ENCODE measurements at places on chromosomes 7 and 10. TPM values are rescaled to one million over a fixed set of nuclear protein-coding genes. Genes with fewer than 3 reads are reported as not detected.
A peak's percentile ranks its signal among the peaks of the same experiment; 100 is the strongest.

GRCh38 chr7:122626785-122627184 is 72.1 kb downstream of the RNF133 start:
- no peaks in the 10 kb centered on the region for H3K36me3 ChIP-seq
- H3K27ac ChIP-seq: no peak overlapping the region
- H3K27me3 ChIP-seq: no peaks in the 10 kb centered on the region
- H3K4me3 ChIP-seq: no peak overlapping the region
- no peaks in the 10 kb centered on the region for H3K4me1 ChIP-seq
- no peak for DNase-seq

DNA sequence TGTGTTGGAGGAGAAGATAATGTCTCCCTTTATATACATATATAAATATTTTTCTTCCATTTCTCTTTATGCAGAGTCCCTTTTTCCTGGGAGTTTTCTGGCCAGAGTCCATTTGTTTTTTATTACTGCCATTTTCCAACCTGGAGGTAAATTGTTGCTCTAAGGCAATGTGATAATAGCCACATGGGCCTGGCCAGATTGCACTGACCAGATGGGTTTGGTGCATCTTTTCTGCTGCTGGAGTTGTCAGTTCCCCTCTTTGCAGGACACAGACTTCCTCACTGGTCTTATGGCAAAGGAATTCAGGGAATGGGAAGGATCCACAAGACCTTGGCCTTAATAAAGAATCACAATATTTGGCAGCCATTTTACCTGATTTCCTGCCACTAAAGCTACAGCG is 254.9 kb downstream of the SORCS3 start:
- no peak overlapping the region for H3K4me3 ChIP-seq
- no peaks in the 10 kb centered on the region for H3K4me1 ChIP-seq
- no peak overlapping the region for H3K27ac ChIP-seq
- no peaks in the 10 kb centered on the region for H3K36me3 ChIP-seq
- H3K27me3 ChIP-seq: no peaks in the 10 kb centered on the region

GRCh38 chr10:16674147-16674703 is 143.0 kb downstream of the RSU1 start:
- H3K4me3 ChIP-seq: no peak overlapping the region
- H3K4me1 ChIP-seq: no peaks in the 10 kb centered on the region
- peaks cover 9% of the 10 kb centered on the region for H3K36me3 ChIP-seq
- H3K27me3 ChIP-seq: no peaks in the 10 kb centered on the region

DNA sequence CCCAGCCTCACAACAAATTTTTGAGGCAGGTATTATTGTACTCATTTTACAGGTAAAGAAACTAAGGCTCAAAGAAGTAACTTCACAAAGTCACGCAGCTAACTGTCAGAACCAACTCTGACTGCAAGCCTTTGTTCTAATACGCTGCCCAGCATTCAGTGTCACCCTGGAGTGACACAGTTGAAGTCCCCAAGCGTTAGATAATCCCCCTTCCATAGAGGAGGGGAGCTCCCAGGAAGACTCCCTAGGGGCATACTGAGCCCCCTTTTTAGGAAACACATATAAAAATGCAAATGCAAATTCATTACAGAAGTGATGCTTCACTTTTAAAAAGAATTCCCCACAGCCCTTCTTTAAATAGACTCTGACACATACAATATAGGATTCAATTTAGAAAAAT is 101.0 kb upstream of the MACROH2A2 start:
- H3K27ac ChIP-seq: no peak overlapping the region
- no peak overlapping the region for H3K4me3 ChIP-seq

GRCh38 chr7:26191233-26191973 is 9.1 kb downstream of the HNRNPA2B1 start:
- DNase-seq: no peak
- H3K4me3 ChIP-seq: no peak overlapping the region
- peaks cover 42% of the 10 kb centered on the region for H3K4me1 ChIP-seq
- H3K27me3 ChIP-seq: no peaks in the 10 kb centered on the region
- no peak overlapping the region for H3K27ac ChIP-seq

- H3K4me3 ChIP-seq: no peak overlapping the region
- H3K27me3 ChIP-seq: no peaks in the 10 kb centered on the region
- H3K36me3 ChIP-seq: peaks cover 73% of the 10 kb centered on the region
- DNase-seq: no peak
- peak overlapping the region; percentile 86 for H3K27ac ChIP-seq
- H3K4me1 ChIP-seq: peaks cover 92% of the 10 kb centered on the region
Measured at GRCh38 chr7:50353201-50353600, 48.7 kb downstream of the IKZF1 start.

- no peak for DNase-seq
- no peaks in the 10 kb centered on the region for H3K36me3 ChIP-seq
- H3K4me3 ChIP-seq: no peak overlapping the region
- H3K27ac ChIP-seq: no peak overlapping the region
Measured at GRCh38 chr7:16326106-16326505, 95.2 kb downstream of the CRPPA start.

DNA sequence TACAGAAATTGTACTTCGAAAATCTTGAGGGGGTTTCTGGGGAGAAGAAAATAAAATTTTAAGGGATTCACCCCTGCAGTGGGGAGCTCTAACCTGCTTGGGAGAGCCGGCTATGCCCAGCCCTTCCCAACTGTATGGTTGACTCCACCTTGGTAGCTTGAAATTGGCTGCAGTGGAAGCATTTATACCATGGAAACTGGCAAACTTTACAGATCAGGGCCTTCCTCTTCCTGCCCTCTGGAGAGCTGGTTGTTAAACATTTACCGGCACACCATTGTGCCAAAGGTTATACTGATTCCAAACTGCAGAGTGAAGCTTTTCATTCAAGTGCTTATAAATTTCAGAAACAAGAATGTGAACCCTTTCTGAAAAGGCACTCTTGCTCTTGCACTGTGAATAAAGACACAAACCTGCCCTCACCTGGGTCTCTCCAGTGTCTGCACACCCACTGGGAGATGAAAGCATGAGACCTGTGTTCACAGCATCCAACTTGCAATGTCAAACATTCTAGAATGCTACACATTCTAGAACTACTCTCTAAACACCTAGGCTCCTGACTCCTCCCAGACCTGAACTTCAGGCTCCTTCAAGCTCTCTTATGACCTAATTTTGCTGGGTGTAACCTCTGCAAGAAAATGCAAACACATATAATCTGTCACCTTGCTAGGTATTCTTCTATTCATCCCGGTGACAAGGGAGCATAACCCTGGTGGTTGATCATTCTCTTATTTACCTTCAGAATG is 44.7 kb downstream of the ABLIM1 start:
- H3K27ac ChIP-seq: no peak overlapping the region
- DNase-seq: no peak
- H3K4me3 ChIP-seq: no peak overlapping the region
- no peaks in the 10 kb centered on the region for H3K4me1 ChIP-seq
- H3K36me3 ChIP-seq: no peaks in the 10 kb centered on the region

DNA sequence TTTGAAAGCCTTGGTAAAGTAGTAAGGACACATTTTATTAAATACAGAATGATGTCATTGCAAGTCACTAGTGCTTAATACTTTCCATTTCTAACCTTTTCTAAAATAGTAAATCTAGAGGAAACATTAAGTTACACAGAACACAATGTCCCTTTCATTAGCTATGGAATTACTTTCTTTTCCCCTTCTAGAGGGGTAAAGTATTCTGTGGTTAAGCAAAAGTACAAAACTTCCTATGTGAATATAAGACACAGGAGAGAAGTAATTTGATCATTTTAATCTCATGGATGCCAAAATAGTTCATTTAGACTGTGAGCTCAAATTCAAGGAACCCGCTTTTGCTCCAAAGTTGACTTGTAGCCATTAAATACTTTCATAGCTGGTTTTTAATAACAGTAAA is 49.8 kb downstream of the SEMA3E start:
- no peak for DNase-seq
- no peaks in the 10 kb centered on the region for H3K36me3 ChIP-seq
- H3K27me3 ChIP-seq: no peaks in the 10 kb centered on the region
- no peak overlapping the region for H3K4me3 ChIP-seq
- H3K27ac ChIP-seq: no peak overlapping the region
- H3K4me1 ChIP-seq: no peaks in the 10 kb centered on the region

DNA sequence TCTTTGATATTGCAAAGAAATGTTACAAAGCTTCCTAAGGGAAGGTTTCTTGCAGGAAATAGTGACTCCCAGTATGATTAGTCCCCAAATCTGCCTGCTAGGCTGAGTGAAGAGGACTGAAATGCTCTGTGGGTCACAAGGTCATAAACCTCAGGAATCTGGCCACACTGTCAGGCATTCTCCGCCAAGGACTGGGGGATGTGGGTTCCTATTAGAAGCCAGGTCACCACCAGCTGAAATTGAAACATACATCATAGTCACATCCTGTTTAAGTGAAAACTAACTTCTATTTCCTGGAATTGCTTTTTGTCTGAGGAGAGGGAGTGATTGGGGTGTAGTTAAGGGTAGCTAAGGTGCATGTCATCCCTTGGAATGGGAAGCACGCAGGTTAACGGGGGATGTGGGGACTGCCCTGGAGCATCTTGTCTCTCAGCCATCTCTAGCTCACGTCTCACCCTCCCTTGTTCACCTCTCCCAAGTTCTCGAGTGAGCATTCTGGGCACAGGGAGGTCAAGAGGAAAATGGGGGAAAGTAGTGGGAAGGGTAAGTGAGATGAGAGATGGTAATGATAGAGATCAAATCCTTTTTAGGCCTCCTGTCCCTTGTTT is 12.0 kb upstream of the GSAP start:
- no peak overlapping the region for H3K27ac ChIP-seq
- H3K36me3 ChIP-seq: no peaks in the 10 kb centered on the region
- H3K4me3 ChIP-seq: no peak overlapping the region
- no peak for DNase-seq
- peaks cover 11% of the 10 kb centered on the region for H3K4me1 ChIP-seq

- no peaks in the 10 kb centered on the region for H3K36me3 ChIP-seq
- no peak for DNase-seq
- no peak overlapping the region for H3K27ac ChIP-seq
- no peaks in the 10 kb centered on the region for H3K27me3 ChIP-seq
- peaks cover 23% of the 10 kb centered on the region for H3K4me1 ChIP-seq
- H3K4me3 ChIP-seq: no peak overlapping the region
Measured at GRCh38 chr7:106116161-106116704, 4.1 kb upstream of the SYPL1 start.

- H3K27me3 ChIP-seq: peaks cover 4% of the 10 kb centered on the region
- H3K4me3 ChIP-seq: no peak overlapping the region
- H3K27ac ChIP-seq: no peak overlapping the region
- H3K36me3 ChIP-seq: no peaks in the 10 kb centered on the region
- DNase-seq: no peak
Measured at GRCh38 chr10:99654390-99655175, 4.7 kb upstream of the ENTPD7 start.

GRCh38 chr10:75788394-75789205 is 357.2 kb downstream of the LRMDA start:
- no peak overlapping the region for H3K4me3 ChIP-seq
- no peak overlapping the region for H3K27ac ChIP-seq
- DNase-seq: no peak

Gene MMS19
- 58.4 TPM for total RNA-seq
